Brain (organoid and tissue), 16 donors: ENCODE measurements at places on chromosomes 2 and 18. TPM values are rescaled to one million over a fixed set of nuclear protein-coding genes. Genes with fewer than 3 reads are reported as not detected.
A peak's percentile ranks its signal among the peaks of the same experiment; 100 is the strongest.

- DNase-seq, result peak; percentile 58
Measured at GRCh38 chr2:118222672-118223421, 134.6 kb downstream of the INSIG2 start.

The MC5R gene
- not detected for polyA plus RNA-seq

- DNase-seq, result no peak
Measured at GRCh38 chr18:22174341-22175145, 5.2 kb downstream of the GATA6 start.

DNA sequence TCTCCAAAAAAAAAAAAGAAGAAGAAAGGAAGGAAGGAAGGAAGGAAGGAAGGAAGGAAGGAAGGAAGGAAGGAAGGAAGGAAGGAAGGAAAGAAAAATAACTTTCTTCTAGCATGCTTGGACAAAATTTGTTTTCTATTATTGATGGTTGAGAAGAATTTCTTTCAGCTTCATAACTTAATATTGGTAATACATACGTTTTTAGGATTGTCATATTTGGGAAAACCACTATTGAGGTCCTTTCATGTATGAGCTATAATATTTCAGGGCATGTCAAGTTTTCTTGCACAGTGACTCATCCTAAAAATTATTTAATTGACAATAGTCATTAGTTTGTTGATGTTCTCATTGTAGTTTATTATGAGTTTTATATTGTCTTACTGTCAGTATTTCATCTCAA, 66.4 kb upstream of the PKDCC start:
- DNase-seq, result no peak

DNA sequence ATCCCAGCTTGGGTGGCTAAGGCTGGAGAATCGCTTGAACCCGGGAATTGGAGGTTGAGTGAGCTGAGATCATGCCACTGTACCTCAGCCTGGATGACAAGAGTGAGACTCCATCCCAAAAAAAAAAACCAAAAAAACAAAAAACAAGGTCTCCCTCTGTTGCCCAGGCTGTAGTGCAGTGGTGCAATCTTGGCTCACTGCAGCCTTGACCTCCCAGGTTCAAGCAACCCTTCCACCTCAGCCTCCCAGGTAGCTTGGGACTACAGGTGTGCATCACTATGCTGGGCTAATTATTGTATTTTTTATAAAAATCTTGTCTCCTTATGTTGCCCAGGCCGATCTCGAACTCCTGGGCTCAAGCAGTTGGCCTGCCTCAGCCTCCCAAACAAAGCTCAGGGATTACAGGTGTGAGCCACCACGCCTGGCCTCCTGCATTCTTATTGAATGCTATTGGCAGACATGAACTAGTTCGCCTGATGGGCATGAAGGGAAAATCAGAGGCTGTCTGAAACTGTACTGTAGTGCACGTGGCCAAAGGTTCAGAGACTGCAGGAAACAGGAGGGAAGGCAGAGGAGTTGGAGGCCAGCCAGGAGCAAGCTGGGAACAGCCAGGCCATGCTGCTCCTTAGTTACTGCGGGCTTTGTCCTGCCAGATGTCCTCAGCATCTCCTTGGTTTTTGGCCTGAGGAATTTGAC, 16.0 kb upstream of the ASXL2 start:
- DNase-seq, result peak; percentile 79

GRCh38 chr18:50879302-50880118, 592 bp downstream of the ME2 start:
- DNase-seq, result peak; percentile 68

The C2orf72 gene
- polyA plus RNA-seq, result 14.1 TPM

DNA sequence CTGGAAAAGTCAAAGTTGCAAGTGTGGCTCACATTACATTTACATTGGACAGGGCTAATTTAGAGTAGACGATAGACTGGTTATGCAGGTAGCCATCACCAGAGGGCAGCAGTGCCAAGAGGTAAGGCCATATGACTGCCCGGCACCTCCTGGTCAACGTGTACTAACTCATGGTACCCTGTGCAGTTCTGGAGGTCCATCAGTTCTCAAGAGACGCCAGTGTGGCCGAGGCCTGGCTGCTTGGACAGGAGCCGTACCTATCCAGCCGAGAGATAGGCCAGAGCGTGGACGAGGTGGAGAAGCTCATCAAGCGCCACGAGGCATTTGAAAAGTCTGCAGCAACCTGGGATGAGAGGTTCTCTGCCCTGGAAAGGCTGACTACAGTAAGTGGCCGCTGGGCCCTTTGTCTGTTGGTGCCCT, 65.8 kb upstream of the EML6 start:
- peak; percentile 39 for DNase-seq

GRCh38 chr18:13809531-13810255, 14.3 kb upstream of the MC5R start:
- DNase-seq, result no peak

The DSG3 gene
- not detected for polyA plus RNA-seq

DNA sequence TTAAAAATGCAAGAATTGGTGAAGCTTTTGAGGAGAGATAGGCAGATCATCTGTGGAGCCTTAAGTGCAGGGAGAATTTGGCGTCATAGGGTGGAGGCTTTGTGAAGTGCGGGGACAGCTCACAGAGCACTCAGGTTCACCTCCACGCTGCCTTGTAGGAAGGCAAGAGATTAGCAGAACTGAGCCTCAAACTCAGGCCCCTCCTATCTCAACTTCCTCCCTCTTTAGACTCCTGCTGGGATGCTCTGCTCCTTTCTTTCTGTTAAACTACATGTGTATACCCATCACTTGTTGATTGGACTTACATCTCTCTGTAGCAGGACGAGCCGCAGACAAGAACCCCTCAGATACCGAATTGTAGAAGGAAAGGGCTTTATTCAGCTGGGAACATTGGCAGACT, 422.2 kb downstream of the SETBP1 start:
- no peak for DNase-seq

The TUBA4B gene
- polyA plus RNA-seq, result not detected

- DNase-seq, result no peak
Measured at GRCh38 chr18:75531212-75531850, 103.8 kb upstream of the SMIM21 start.

The RAX gene
- 0.24 TPM for polyA plus RNA-seq

- no peak for DNase-seq
Measured at GRCh38 chr2:161766334-161766733, 142.1 kb downstream of the SLC4A10 start.

- no peak for DNase-seq
Measured at GRCh38 chr2:207131594-207131993, 34.2 kb downstream of the KLF7 start.

DNA sequence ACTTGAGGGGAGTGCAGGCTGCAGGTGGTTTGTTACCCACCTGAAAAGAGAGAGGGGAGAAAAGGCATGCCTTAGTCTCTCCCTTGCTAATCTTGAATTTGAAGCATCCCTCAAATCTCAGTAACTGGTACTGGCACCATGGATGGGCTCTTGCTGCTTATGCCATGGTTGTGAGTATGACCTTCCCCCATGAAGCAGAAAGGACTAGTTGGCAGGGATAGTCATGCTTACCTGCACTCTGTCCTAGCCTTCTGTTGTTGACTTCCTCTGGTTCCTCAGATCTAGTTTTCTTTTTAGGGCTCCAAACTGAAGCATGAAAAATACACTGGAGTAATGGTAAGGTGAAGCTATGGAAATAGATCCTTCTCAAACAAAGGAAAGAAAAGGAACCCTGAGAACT, 191.2 kb downstream of the SPAG16 start:
- no peak for DNase-seq

DNA sequence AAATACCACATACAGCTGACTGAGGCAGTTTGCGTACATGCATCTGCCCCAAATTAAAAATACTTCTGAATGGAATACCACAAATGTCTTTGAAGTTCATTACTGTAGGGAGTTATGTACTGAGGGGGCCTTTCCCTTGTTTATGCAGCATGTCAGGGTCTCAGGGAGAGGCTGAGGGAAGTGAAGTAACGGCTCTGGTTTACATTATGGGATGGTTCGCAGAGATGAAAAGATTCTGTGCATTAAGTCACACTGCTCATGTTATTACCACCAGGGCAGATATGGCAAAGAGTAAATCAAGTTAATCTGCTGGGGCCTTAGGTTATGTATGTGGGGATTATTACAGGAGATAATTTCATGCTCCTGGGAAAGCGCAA, 385.9 kb upstream of the RND3 start:
- no peak for DNase-seq

- no peak for DNase-seq
Measured at GRCh38 chr2:145407-145806, 99.1 kb upstream of the FAM110C start.

The APOB gene
- polyA plus RNA-seq, result 0.07 TPM

DNA sequence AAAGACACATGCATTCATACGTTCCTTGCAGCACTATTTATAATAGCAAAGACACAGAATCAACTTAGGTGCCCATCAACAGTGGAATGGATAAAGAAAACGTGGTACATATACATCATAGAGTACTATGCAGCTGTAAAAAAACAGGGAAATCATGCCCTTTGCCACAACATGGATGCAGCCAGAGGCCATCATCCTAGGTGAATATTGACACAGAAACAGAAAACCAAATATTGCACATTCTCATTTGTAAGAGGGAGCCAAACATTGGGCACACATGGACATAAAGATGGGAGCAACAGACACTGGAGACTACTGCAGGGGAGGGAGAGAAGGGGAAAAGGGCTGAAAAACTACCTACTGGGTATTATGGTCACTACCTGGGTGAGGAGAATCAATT, 73.5 kb downstream of the SESTD1 start:
- no peak for DNase-seq

The RGPD5 gene
- 2.5 TPM for polyA plus RNA-seq

GRCh38 chr2:197196541-197197180, 113.9 kb downstream of the ANKRD44 start:
- peak; percentile 90 for DNase-seq

The SKOR2 gene
- polyA plus RNA-seq, result not detected

GRCh38 chr18:59272891-59273758, at the start of gene RAX:
RAX (minus strand) TSS chr18:59273454; CDS start chr18:59273206, 248 bp downstream.
- DNase-seq, result peak; percentile 16

GRCh38 chr2:184032983-184033382, 565.3 kb upstream of the ZNF804A start:
- peak; percentile 3 for DNase-seq
